ENCODE measurements at places on chromosomes 11 and 22.

DNA sequence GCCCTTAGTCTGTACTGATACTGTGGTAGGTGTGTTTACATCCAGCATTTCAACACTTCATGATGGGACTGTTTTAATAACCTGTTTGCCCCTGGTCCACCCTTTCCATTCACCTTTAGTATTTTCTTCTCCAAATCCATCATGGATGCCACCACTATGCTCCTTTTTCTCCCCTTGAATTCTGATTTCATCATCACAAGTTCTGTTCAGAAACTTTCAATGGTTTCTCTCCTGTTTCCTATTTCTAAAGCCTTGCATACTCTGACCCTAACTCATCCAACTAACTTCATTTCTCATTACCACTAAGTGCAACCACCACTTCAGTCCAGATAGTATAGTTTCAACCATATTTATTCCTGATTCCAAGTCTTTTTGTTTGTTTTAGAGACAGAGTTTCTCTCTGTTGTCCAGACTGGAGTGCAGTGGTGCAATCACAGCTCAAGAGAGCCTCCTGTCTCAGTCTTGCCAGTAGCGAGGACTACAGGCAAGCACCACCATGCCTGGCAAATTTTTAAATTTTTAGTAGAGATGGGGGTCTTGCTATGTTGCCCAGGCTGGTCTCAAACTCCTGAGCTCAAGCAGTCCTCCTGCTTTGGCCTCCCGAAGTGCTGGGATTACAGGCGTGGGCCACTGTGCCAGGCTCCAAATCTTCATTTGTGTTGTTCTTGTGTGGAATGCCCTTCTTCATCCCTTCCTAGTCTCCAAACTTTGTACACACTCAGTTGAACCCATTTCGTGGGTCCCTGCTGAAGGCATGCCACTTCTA is 1.2 kb upstream of the LIN7C start:
- no peak for DNase-seq

DNA sequence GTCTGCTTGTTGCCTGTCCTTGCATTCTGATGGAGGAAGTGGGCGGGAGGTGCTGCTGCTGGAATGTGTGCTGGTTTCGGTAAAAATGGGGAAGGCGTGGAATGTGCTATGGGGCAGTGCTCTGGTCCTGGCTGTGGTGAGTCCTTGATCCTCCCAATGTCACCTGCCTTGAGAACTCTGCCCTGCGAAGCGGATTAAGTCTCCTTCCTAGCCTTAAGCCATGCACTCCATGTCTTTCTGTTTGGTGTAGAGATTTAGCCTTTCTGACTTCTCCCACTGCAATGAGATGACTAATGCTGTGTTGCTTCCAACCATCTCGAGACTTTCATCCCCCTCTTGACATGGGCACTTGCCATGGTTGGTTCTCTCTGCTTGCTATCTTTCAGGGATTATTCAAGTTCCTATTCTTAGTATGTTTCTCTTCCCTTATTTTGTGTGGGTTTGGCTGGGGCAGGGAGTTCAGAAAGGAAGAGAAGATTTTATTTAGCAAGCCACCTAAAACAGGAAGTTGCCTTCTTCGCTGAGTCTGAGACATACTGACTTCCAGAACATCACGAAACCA is 687.9 kb downstream of the NTM start:
- peak; percentile 43 for DNase-seq

GRCh38 chr11:95241681-95242081 is 10.7 kb upstream of the SESN3 start:
- no peak for DNase-seq

DNA sequence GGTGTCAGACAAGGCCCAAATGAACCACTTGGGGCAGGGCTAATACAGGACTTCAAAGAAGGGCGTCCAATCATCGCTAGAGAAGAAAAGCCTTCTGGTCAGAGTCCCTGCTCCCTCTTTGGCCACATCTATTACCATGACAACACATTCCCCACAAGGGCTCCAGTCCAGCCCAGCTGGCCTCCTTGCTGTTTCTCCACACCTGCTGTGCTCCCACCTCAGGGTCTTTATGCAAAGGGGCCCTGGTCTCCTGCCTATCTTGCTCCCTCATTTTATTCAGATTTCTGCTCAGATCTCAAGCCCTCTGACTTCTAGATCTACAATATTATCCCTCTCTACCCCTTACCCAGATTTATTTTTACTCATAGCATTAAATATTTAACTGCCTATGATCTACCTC is 58.0 kb upstream of the KIRREL3 start:
- no peak for DNase-seq

DNA sequence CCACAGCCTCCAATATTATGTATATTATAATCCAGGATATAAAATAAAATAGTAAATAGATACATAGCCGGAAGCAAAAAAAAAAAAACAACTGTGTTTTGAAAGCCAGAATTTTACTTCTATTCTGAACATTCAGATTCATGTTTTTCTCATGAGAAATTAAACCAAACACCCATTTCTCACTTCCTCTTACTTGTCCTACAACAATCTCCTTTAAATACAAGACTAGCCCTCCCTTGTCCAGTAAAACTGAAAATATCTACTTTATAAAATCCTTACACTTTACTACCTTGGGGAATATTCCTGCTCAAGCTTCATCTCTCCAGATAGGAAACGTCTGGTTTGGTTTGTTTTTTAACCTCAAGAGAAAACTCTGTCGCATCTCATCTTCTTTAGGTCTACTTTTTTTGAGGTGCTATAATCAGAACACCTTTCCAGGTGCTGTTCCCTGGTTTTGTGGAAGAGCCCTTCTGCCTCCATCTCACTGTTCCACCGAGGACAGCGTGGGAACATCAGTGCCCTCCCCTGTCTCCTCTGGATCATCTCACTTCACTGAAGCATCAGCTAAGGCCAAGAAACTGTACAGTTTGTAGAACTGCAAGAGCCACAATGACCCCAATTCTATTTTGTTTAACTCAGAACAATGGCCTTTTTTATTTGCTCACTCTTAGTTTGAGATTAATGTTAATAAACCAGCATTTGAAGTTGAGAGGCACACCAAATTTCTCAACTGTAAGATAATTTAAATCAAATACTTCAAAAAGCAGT is 82.0 kb upstream of the ARHGAP32 start:
- DNase-seq, result no peak

DNA sequence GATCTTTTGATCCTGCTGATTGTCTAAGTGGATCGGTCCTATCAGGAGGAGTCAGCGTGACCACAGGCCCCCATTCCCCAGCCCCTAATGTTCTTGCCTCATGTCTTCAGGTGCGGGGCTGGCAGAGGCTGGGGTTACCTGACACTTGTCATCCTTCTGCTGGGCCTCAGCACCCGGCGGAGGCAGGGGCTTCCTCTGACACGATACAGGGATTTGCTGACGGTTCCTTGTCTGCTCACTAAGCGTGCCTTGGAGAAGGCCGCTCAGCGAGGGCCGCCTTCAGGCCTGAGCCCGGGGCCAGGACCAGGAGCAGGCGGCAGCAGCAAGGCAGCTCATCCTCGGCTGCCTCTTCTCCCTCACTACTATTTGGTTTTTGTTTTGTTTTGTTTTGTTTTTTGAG is 45.7 kb upstream of the KCNQ1OT1 start:
- no peak for DNase-seq

DNA sequence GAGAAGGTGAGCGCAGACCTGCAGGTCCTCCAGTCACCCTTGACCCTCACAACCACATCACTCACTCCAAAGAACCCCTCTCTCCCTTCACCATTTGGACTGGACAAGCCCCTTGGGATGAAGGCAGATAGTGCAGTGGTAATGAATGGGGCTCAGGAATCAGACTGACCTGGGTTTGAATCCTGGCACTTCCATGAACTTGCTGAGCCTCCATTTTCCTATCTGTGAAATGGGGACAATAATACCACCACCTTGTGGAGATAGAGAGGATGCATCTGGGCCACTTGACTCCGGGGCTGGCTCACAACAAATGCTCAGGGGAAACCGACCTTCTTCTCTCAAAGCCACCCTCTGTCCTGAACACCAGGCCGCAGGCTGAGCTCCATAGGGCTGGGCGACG is 178.1 kb downstream of the ST3GAL4 start:
- no peak for DNase-seq

- peak; percentile 8 for DNase-seq
These were observed 790 bp downstream of the RAB1B start for GRCh38 chr11:66268952-66269905.

DNA sequence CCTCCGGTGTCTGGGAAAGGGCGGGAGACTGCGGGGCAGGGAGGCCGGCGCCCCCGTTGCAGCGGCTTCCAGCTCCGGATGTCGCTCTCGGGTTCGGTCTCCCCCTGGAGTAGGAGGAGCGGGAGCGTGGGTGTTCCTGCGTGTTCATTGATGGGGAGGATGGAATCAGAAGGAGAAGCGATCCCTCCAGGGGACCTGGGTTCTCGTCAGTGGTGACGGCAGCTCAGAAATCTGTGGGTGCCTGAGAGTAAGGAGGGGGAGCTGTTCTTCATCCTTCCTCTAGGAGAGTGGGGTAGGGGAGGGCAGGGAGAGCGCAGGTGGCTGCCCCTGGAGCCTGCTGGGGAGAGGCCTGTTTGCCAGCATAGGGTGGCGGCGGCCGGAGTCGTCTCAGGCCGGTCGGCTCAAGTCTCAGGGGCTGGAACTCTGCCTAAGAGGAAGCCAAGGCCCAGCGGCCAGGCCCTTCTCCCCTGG is 1.1 kb downstream of the UBASH3B start:
- DNase-seq, result peak; percentile 74

- DNase-seq, result no peak
These were observed 3.8 kb downstream of the COA4 start for GRCh38 chr11:73872749-73873357.

- no peak for DNase-seq
These were observed 966.7 kb downstream of the DLG2 start for GRCh38 chr11:84660257-84660977.

DNA sequence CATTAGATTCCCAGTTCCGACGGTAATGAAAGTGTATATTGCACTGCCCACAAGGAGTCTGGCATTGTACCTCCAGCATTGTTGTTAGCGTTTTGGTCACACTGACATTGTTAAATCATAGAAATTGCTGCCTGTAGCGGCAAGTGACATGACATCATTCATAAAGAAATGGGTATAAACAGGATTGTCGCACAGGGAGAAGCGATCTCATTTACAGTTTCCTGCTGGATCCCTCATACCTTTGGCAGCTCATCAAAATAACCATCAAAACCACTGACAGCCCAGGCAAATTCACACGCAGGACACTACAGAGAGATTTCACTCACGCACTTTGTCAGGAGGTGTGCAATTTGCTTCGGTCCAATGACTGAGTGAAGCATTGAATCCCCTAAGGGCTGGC is 3.5 kb downstream of the HTR3B start:
- DNase-seq, result no peak
